ENCODE measurements at places on chromosomes 6 and 20.

- no peak for DNase-seq
These were observed 21.6 kb downstream of the EYA4 start for GRCh38 chr6:133262804-133263203.

GRCh38 chr6:53924821-53925422 is 130.1 kb downstream of the LRRC1 start:
- no peak for DNase-seq

GRCh38 chr6:98833057-98833306 is 1.4 kb upstream of the POU3F2 start:
- no peak for DNase-seq

DNA sequence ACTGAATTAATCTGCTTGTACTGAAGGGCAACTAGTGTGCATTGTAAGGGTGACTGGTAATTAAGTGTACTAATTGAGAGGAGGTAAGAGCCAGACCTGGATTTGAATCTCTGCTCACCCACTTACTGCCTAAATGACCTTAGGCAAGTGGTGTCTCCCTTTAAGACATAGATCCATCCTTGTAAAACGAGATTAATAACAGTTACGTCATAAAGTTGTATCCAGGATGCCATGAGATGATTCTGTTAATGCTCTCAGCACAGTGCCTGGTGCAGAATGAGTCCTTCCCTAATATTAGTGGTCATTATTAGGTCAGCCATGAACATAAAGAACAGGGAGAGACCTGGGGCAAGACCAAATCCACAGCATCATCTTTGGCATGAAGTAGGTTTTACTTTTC is 470.1 kb downstream of the MAFB start:
- no peak for DNase-seq

DNA sequence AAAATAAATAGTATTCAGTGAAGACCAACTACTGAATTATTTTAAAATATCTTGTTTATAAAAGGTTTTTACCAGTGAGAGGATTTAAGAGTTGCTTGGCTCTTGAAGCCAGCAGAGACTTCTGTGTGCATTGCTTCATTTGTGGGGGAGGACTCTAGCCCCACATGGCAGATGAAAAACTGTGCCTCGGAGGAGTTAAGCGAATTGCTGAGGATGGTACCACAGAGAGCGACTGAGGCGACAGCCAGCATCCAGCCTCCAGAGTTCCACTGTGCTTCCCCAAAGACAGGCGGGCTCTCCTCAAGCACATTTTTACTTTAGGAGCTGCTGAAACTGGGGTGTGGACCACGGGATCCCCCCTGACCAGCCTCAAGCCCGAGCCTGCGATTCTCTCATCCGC is 80.7 kb downstream of the THBS2 start:
- no peak for DNase-seq

GRCh38 chr6:100228437-100228833 is 234.4 kb upstream of the MCHR2 start:
- no peak for DNase-seq

DNA sequence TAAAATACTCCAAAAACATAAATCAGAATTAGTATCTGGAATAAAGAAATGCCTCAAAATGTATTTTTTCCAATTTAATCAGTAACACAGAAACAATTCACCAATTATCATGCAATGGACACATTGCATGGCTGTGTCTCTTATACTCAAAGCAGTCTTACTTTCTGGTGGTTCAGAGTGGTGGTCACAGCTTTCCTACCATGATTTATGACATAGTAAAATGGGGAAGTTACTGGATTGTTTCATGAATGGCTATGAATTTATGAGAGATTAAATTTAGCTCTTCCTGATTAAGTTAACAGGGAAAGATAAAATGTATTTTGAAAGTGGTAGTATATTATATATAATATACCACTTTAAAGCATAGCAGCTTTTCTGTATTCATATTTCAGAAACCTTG is 331.5 kb upstream of the MAP3K7 start:
- DNase-seq, result no peak

DNA sequence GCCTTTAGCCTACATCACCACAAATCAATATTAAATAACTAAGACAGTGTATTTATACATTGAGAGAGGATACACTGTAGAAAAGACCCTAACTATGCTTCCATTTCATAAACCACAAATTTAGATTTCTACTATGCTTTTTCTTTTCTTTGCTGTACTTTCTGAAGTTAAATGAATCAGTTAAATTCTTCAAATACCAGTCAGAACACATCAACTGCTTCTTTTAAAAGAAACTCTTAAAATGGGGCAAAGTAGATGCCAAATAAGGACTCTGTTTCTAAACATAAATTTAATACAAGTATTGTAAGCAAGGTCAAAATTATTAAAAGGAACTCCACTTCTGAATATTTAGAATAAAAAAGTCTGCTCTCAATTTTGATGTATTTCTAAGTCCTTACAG is 76.9 kb downstream of the GMDS start:
- DNase-seq, result no peak

DNA sequence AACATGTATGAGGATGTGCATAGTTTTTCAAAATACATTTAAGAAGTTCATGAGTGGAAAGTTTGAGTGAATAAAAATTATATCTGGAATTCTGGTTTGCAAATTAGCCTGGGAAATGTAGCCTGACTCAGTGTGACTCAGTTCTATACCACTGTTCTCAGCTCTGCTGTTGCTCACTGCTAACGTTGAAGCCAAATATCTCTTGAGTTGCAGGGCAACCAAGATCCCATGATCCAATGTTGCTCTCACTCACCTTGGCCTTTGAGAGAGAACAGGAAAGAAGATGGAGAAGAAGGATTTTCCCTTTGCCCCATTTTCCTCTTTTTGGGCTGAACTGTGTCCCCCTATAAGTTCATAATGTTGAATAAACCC is 28.9 kb downstream of the PSMB9 start:
- no peak for DNase-seq

- DNase-seq, result no peak
These were observed 156.2 kb downstream of the KIF16B start for GRCh38 chr20:16417001-16417400.

DNA sequence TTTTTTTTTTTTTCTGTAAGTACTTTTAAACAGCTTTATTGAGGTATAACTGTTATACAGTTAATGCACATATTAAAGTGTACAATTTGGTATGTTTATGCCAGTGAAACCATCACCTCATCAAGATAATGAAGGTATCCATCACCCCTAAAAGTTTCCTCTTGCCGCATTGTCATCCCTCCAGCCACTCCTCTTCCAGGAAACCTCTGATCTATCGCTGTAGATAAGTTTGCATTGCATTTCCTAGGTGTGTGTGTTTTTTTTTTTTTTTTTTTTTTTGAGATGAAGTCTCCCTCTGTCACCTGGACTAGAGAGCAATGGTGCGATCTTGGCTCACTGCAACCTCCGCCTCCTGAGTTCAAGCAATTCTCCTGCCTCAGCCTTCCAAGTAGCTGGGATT is 3.1 kb downstream of the SLX4IP start:
- no peak for DNase-seq

- DNase-seq, result no peak
These were observed 587.8 kb downstream of the EPM2A start for GRCh38 chr6:145147559-145147958.

DNA sequence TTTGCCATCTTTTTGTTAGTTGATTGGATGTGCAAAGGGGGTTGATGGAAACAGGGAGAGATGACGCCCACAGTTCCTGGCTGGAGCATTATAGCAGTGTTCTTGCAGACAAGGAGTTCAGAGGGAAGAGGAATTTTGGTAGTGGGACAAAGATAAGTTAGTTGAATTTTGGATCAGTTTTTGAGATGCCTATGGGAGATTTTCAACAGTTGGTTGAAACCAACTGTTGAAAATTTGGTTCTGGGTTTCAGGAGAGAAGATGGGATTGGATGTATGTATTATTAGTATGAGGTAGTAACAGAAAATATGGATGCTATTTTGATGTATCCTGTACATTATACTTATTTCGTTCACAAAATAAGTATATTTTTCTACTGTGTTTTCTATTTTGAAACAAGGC is 274.2 kb downstream of the CDKAL1 start:
- no peak for DNase-seq

DNA sequence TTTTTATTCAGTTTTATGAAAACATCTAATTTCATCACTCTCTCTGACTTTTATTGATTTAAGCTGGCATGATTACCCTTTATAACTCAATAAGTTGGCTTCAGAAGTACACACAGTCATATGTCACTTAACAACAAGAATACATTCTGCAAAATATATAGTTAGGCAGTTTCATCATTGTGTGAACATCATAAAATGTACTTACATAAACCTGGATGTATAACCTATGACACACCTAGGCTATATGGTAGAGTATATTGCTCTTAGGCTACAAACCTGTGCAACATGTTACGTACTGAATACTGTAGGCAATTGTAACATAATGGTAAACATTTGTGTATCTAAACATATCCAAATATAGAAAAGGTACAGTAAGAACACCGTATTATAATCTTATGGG is 362.2 kb upstream of the BTBD3 start:
- DNase-seq, result no peak
